ENCODE measurements at places on chromosomes 2 and 18.

GRCh38 chr18:8750954-8751415, 45.6 kb downstream of the MTCL1 start:
- DNase-seq: no peak

DNA sequence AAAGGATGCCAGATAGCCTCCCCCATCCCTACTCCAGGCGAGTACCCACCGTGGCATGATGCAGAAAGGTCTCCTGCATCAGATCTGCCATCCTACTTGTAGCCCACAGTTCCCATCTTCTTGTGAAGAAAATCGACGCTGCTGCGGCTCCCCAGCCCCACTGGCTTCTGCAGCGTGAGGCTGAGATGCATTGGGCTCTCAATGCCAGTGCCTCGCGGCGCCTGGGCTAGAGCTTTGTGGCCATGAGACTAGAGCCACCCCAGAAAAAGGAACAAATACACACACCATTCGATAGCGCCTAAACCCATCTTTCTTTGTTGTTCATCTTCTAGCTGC, 2.8 kb downstream of the NOL4 start:
- DNase-seq: no peak

DNA sequence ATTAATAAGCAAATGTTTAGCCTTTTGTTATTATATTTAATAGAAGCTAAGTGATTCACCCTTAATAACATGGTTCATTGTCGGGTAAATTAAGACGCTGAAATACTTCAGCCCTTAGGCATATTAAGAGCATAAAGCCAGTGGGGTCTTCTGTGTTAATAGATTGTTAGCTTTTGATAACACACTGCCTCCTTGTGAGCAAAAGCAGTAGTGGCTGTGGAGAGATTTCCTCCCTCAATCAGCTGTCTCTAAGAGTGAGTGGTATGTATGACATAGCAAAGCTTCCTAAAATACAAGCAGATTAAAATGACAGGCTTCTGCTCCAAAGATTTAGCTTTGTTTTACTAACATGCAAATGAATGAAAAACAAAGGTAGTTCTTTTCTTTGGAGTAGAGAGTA, 143.7 kb upstream of the SYT4 start:
- no peak for DNase-seq

DNA sequence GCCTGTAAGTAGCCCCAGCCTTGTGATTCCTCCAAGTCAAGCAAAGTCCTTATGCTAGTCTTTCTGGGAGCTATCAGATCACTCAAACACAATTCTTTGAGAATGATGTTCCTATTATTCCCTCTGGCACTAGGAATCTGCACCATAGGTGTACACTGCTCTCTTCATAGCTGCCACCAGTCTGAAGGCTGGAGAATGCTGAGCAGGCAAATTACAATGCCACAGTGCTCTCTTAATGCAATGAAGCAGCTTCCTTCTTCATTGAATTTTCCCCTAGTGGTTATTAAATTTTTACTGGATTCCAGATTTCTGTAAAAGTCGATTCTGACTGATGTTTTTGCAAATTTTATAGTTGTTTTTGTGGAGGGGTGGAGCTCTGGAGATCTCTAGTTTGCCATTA, 84.8 kb downstream of the CCDC178 start:
- DNase-seq: no peak

DNA sequence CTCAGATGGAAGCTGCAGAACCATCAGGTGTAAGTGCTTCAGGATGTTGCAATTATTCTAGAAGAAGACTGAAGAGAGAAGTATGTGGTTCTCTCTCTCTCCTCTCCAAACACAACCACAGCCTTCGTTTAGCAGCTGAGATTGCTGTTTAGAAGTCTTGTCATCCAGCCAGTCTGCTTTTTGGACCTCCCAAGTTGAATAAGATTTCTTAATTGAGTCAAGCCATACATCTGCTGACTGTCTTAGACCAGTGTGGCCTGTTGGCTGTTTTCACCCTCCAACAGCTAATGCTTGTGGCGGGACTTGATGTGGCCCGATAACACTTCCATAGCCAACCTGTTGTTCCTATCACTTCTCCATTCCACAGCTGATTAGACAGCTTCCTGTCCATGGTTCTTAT, 91.3 kb upstream of the TMEM17 start:
- no peak for DNase-seq

DNA sequence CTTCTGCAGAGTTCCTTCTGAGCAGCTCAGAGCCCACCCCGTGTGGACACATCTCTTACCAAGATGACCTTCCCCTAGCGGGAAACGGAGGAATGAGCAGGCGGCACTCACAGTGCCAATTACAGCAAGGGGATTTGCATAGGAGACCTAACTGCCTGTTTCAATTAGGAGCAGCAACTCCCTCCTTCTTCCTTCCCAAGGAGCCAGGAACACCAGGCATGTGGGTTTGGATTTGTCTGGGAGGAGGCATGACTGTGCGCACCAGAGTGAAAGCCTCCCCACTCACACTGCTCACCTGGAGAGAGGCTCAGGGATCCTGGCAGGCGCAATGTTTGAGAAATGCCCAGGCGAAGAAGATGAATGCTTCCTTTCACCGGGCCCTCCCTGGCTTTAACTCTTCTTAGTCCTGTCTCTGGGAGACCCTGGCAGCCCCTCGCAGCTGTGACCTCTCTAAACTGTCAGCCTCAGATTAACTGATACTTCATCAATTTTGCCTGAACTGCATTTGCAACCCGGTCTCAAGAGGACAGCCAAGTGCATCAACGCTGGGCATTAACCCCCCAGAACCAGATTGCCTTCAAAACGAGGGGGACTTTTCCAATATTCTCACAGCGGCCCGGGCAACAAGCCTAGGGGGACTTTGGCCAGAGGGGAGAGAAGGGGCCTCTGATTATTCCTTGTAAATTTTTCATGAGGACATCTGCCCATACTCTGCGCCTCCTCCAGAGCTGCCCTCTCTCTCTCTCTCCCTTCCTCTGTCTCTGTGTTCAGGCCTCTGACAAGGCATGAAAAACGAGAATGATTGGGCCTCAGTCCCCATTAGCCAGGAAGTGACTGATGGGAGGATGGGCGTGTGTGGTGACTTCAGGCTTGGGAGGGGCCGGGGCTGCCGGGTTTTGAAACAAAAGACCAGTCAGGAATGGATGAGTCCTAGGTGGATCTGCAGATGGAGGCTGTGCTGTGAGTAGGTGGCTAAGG, 93.8 kb downstream of the CMPK2 start:
- no peak for DNase-seq
